ENCODE measurements at places on chromosomes 4 and X. TPM values are rescaled to one million over a fixed set of nuclear protein-coding genes. Genes with fewer than 3 reads are reported as not detected.

VCX3A gene
- total RNA-seq, result not detected

- no peak for DNase-seq
Measured at GRCh38 chr4:7179158-7179557, 13.2 kb upstream of the SORCS2 start.

TIMM17B gene
- 47.6 TPM for total RNA-seq

DNA sequence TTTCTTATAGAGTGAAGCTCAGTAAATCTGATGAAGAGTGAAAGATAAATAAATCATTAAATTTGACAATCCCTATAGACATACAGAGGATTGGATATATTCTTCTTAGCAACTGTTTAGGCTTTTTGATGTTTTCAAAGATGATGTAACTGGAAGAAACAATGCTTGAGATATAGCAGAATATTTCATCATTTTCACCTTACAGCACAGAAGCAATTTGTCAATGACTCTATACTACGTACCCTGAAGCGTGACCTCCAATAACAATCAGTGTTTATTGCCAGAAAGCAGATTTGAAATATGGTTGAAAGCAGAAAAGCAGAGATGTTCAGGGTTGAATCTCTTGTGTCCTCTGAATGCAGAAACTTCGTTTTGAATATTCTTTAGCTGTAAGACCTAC is 228.4 kb downstream of the DTHD1 start:
- no peak for DNase-seq

- no peak for DNase-seq
Measured at GRCh38 chr4:47831026-47831679, 6.7 kb downstream of the CORIN start.

- DNase-seq, result no peak
Measured at GRCh38 chr4:159169404-159170302, 66.8 kb downstream of the RAPGEF2 start.

GRCh38 chr4:150007512-150007911 is 70.7 kb upstream of the DCLK2 start:
- DNase-seq, result no peak

- DNase-seq, result no peak
Measured at GRCh38 chr4:94014484-94015136, 186.1 kb downstream of the ATOH1 start.

AFAP1 gene
- 9.3 TPM for total RNA-seq

DNA sequence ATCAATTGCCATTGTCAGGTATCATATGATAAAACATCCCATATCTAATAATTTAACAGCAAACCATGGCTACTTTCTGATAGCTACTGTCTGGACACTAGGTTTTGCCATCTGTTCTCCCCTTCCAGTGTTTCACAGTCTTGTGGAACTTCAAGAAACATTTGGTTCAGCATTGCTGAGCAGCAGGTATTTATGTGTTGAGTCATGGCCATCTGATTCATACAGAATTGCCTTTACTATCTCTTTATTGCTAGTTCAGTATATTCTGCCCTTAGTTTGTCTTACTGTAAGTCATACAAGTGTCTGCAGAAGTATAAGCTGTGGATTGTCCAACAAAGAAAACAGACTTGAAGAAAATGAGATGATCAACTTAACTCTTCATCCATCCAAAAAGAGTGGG is 7.0 kb downstream of the NPY5R start:
- no peak for DNase-seq

ETDB gene
- total RNA-seq, result not detected

Measured in adrenal gland (tissue), 19 donors.